ENCODE measurements at places on chromosomes 4 and X.

GRCh38 chrX:115560211-115560977, 580 bp upstream of the PLS3 start:
- H3K27ac ChIP-seq: peak overlapping the region; percentile 85
- H3K36me3 ChIP-seq: no peaks in the 10 kb centered on the region
- peaks cover 25% of the 10 kb centered on the region for H3K27me3 ChIP-seq
- no peak for DNase-seq

GRCh38 chrX:135257469-135257868, 5.6 kb downstream of the ETDA start:
- H3K4me1 ChIP-seq: no peaks in the 10 kb centered on the region
- H3K4me3 ChIP-seq: no peak overlapping the region
- H3K36me3 ChIP-seq: no peaks in the 10 kb centered on the region
- H3K27ac ChIP-seq: no peak overlapping the region
- DNase-seq: no peak
- no peaks in the 10 kb centered on the region for H3K27me3 ChIP-seq

DNA sequence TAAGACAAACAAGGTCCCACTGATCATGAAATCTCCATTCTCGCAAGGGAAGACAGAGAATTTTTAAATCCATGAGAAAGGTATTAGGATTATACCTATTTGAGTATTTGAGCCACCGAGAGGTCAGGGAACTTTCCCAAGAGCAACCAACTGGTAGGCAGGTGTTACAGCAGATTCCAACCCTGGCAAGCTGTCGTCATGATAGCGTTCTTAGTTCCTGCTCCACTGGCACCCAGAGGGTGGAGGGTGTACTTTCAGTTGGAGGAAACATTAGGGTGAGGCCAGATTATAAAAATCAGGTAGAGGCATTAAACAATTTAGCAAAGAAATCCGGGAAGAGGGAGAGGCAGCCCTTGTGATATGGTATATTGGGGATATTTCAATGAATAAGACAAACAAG, 23.3 kb downstream of the COQ2 start:
- DNase-seq: no peak
- no peaks in the 10 kb centered on the region for H3K27me3 ChIP-seq
- no peaks in the 10 kb centered on the region for H3K4me1 ChIP-seq
- H3K4me3 ChIP-seq: no peak overlapping the region

DNA sequence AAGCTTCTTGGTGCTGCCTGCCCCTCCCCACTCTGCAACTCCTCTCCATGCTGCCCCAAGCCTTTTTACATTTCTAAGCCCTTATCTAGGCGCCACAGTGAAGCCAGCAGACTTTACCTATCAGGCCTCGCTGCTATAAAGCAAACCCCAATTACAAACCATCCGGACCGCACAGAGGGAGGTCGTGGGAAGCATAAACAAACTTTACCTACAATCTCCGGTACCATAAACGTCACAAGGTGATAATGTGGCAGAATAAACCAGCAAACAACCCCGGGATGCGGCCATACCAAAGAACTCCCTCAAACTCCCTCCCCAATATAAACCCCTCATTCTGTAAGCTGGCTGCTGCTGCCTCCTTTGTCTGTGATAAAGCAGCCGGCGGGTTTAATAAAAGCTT, 54.0 kb upstream of the ZCCHC13 start:
- H3K4me1 ChIP-seq: peaks cover 21% of the 10 kb centered on the region
- H3K27me3 ChIP-seq: no peaks in the 10 kb centered on the region
- H3K27ac ChIP-seq: peak overlapping the region; percentile 80
- no peaks in the 10 kb centered on the region for H3K36me3 ChIP-seq
- no peak for DNase-seq

GRCh38 chr4:93446038-93446437, 382.5 kb upstream of the ATOH1 start:
- H3K27me3 ChIP-seq: no peaks in the 10 kb centered on the region
- no peak for DNase-seq
- no peak overlapping the region for H3K4me3 ChIP-seq

GRCh38 chr4:80989921-80990544, 40.5 kb upstream of the BMP3 start:
- H3K36me3 ChIP-seq: no peaks in the 10 kb centered on the region
- no peaks in the 10 kb centered on the region for H3K4me1 ChIP-seq
- no peaks in the 10 kb centered on the region for H3K27me3 ChIP-seq

GRCh38 chrX:57915680-57916079, 5.4 kb upstream of the ZXDA start:
- no peak overlapping the region for H3K4me3 ChIP-seq
- no peak overlapping the region for H3K27ac ChIP-seq
- no peaks in the 10 kb centered on the region for H3K27me3 ChIP-seq
- no peaks in the 10 kb centered on the region for H3K4me1 ChIP-seq
- DNase-seq: no peak
- H3K36me3 ChIP-seq: no peaks in the 10 kb centered on the region

DNA sequence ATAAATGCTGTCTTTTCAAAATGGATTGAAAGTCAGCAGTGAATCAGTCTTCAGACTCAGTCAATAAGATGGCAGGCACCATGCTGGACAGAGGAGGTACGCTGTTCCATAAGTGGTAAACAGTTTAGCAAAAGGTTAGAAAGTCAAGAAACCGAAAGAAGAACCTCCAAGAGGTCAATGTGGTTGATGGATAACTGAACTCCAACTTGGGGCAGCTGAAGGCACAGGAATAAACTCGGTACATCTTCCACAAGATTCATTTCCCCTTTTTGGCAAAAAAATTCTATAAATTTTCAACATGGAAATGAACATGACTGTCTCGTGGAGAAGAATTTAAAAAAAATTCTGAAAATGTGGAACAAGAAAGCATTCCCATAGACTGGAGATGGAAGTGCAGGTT, 18.4 kb upstream of the SEL1L3 start:
- DNase-seq: no peak
- no peak overlapping the region for H3K4me3 ChIP-seq
- no peak overlapping the region for H3K27ac ChIP-seq
- H3K27me3 ChIP-seq: no peaks in the 10 kb centered on the region
- peaks cover 9% of the 10 kb centered on the region for H3K4me1 ChIP-seq

GRCh38 chr4:186984105-186984644, 260.5 kb upstream of the FAT1 start:
- H3K27me3 ChIP-seq: no peaks in the 10 kb centered on the region
- no peaks in the 10 kb centered on the region for H3K4me1 ChIP-seq
- no peak for DNase-seq
- no peaks in the 10 kb centered on the region for H3K36me3 ChIP-seq
- H3K4me3 ChIP-seq: no peak overlapping the region

DNA sequence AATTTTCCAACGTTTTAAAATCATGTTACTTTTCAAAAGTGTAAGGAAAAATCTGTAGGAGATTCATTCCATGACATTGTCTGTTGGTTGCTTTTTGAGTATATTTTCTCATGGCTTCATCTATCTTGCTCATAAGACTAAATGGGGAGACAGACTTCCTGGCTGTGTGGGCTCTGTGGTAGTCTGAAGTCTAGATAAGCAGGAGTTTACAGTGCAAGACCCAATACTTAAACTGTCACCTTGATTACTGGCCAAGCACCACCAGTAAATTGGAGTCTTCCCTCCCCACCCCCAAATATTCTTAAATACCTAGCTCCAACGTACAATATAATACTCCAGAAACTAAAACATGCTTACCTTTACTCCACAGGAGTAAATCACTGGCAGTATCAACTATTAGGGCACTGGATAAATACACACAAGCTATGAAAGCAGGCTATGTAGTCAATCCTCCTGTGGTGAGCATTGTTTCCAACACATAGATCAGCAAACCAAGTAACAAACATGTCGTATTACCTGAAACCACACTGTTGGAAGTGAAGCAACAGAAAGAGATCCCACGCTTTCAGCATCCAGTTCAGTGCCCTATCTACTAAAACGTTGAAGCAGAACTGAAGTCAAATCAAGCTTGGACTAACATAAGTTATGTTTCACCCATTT, 6.2 kb downstream of the HNRNPD start:
- DNase-seq: no peak
- H3K36me3 ChIP-seq: no peaks in the 10 kb centered on the region
- H3K27ac ChIP-seq: no peak overlapping the region
- peaks cover 46% of the 10 kb centered on the region for H3K4me1 ChIP-seq
- H3K4me3 ChIP-seq: no peak overlapping the region
- H3K27me3 ChIP-seq: no peaks in the 10 kb centered on the region

DNA sequence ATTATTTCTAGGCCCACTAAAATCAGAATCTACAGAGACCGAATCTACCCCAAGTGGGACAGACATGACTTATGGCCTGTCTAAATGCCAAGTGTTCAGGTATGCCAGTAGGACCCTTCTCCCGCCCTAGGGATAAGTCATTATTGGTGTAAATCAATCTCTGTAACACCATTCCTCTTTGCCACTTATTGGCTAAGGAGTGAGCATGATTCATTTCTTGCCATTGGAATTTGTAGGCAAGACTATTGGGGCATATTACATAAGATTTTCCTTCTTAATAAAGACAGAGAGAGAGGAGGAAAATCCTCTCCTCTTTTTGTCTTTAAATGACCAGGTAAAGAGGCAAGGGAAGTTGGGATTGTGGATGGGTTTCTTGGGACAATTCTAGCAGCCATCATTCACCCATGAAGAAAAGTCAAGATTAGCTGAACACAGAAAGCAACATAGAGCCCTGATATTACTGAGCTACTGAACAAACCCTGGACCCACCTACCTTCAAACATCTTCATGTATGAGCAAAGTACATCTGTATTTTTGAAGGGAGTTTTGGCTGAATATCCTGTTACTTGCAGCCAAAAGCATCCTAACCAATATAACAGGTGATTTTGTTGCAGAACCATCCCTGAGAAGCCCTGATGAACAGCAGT, 2.6 kb downstream of the SLC9B2 start:
- no peak for DNase-seq
- no peak overlapping the region for H3K4me3 ChIP-seq
- H3K27ac ChIP-seq: no peak overlapping the region
- no peaks in the 10 kb centered on the region for H3K36me3 ChIP-seq

DNA sequence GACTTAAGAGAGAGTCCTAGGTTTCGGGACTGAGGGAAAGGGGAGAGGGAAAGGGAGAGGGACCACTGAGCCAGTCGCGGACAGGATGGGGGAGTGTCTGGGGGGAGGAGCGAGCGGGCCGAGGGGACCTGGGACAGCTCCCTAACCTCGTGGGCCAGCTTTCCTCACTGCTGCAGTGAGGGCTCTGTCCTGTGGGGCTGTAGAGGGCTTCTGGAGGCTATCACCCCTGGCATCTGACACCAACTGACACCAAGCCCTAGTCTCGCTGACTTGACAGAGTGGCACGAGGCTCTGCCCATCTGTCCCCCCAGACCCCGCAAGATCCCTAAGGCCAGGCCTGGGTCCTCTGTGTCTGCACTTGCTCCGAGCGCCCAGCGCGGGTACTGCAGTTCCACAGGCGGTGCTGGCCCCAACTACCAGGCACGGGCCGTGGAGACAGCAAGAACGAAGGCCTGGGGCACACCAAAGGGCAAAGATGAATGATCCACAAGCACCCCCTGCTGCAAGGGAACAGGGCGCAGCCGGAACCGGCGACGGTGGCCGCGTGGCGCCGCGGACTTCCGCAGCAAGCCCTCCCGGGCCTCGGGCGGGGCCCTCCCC, 465 bp downstream of the HAUS7 start:
- H3K4me1 ChIP-seq: peaks cover 21% of the 10 kb centered on the region
- H3K36me3 ChIP-seq: peaks cover 7% of the 10 kb centered on the region
- peak overlapping the region; percentile 45 for H3K4me3 ChIP-seq
- no peaks in the 10 kb centered on the region for H3K27me3 ChIP-seq
- DNase-seq: no peak

GRCh38 chr4:31657859-31658570, 937.8 kb downstream of the PCDH7 start:
- no peak overlapping the region for H3K27ac ChIP-seq
- no peaks in the 10 kb centered on the region for H3K27me3 ChIP-seq
- H3K4me3 ChIP-seq: no peak overlapping the region
- H3K4me1 ChIP-seq: no peaks in the 10 kb centered on the region

DNA sequence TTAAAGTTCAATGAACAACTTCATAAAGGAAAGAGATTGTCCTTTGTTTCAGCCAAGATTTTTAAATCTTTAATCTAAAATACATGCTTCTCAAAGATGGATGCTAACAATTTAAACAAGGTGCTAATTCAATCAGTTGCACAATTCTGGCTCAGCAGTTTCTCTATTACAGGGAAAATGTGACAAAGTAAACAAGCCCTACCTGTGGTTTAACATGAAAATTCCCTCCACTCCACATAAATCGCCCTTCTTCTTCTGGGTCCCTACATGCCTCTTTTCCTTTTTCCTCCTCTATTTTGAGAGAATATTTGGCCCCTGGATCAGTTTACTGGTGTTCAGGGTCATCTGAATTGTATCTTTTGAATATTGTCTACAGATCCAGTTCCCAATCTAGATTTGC, 80.6 kb downstream of the FRYL start:
- no peak overlapping the region for H3K4me3 ChIP-seq
- no peak for DNase-seq
- peaks cover 29% of the 10 kb centered on the region for H3K4me1 ChIP-seq
- H3K27me3 ChIP-seq: no peaks in the 10 kb centered on the region
- H3K27ac ChIP-seq: no peak overlapping the region
- H3K36me3 ChIP-seq: no peaks in the 10 kb centered on the region

DNA sequence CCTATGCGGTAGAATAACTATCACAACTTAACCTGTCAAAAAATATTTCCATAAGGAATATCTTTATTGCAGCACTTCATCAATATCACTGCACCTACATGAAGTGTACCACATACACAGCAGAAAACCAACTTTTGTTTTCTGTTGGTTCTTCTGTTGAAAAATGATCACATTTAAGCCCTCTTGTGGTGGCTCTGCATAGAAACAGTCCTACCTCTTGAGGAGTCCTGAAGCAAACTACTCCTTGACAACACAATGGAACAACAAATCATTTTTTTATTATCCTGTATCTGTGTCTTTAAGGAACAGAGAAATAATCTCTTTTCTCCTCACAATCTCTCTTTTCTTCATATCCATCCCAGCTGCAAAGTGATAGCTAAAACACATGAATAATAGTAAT, 39.8 kb upstream of the ATOH1 start:
- no peak overlapping the region for H3K4me3 ChIP-seq
- no peaks in the 10 kb centered on the region for H3K27me3 ChIP-seq
- no peak for DNase-seq
- H3K4me1 ChIP-seq: no peaks in the 10 kb centered on the region
- H3K36me3 ChIP-seq: no peaks in the 10 kb centered on the region

DNA sequence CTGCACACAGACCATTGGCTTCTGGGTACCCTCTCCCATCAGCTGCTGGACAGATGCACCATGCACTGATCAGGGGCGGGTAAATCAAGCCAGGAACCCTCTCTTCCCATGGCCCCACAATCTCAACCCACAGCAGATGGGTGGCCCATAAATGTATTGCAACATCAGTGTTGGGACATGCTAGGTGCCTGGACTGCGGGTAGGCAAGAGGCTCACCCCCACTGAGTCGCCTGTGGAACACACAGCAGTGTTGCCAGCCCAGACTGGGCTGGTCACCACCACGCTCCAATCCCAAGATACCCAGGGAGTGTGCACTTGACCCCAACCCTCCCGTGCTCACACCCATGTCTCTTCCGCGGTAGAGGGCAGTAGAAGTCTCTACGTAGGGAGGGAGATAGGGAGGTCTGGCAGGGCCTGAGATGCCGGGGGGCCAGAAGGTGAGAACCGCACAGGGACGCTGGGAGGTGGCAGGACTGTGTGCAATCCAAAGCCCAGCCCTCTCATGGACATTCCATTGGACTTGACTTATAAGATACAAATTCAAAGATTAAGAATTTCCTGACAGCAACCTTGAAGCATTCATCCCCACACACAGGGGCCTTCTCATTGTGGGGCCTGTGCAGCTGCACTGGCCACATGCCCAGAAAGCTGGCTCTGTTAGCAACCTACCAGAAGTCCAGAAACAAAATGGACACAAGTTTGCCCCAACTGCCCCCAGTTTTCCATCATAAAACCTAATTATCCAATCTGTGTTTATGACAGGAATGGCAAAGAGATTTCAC, 183.7 kb downstream of the NSUN7 start:
- no peaks in the 10 kb centered on the region for H3K27me3 ChIP-seq
- no peak overlapping the region for H3K4me3 ChIP-seq
- DNase-seq: no peak
